ENCODE measurements at places on chromosomes 4 and X.
A peak's percentile ranks its signal among the peaks of the same experiment; 100 is the strongest.

DNA sequence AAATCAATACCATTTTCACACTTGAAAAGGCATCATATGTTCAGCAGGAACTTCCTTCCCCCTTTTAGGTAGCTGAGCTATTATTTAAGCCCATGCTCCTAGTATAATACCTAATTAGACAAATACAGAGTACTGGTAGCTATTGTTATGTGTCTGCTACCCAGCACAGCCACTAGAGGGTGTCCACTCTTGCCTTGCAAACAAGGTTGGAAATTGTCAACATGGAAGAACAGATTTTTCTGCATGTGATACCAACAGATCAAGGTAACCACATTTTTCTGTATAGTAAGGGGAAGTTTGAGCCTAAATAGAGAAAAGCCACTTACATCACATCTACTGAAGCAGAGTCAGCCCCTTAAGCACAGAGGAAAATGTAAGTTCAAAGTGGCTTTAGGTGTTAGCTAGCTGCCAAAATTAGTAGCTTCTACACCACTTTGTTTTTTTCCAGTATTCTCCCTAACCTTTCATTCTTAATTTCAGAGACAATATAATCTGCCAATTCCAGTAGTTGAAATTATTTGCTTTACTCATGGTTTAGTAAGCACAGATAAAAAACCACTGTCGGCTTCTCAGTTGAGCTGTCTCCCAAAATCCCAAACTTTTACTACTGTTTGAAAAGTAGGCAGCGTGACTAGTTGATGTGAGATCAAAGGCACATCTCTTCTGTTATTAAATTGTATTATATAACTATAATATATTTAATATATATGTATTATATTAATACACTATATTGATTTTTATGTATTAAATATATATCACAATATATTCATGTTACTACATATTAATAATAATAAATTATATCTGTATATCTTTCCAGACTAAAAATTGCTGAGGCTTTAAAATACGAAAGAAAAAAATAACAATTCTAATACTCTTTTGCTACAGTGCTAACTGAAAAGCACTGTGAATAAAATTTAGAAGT, 38.2 kb downstream of the EDNRA start:
- peak; percentile 24 for DNase-seq

GRCh38 chr4:119110121-119110520, 25.5 kb upstream of the MYOZ2 start:
- DNase-seq: no peak

GRCh38 chr4:71132486-71132885, 139.0 kb downstream of the DCK start:
- DNase-seq: no peak

- DNase-seq: no peak
Measured at GRCh38 chr4:101101072-101101471, 246.3 kb downstream of the PPP3CA start.

GRCh38 chrX:150365990-150366911, 3.1 kb downstream of the MAMLD1 start:
- DNase-seq: no peak

- no peak for DNase-seq
Measured at GRCh38 chr4:14410516-14410915, 591.8 kb upstream of the CPEB2 start.

- DNase-seq: no peak
Measured at GRCh38 chrX:124506066-124506465, 159.7 kb downstream of the SH2D1A start.

GRCh38 chrX:132652871-132653270, 164.0 kb upstream of the MBNL3 start:
- no peak for DNase-seq

DNA sequence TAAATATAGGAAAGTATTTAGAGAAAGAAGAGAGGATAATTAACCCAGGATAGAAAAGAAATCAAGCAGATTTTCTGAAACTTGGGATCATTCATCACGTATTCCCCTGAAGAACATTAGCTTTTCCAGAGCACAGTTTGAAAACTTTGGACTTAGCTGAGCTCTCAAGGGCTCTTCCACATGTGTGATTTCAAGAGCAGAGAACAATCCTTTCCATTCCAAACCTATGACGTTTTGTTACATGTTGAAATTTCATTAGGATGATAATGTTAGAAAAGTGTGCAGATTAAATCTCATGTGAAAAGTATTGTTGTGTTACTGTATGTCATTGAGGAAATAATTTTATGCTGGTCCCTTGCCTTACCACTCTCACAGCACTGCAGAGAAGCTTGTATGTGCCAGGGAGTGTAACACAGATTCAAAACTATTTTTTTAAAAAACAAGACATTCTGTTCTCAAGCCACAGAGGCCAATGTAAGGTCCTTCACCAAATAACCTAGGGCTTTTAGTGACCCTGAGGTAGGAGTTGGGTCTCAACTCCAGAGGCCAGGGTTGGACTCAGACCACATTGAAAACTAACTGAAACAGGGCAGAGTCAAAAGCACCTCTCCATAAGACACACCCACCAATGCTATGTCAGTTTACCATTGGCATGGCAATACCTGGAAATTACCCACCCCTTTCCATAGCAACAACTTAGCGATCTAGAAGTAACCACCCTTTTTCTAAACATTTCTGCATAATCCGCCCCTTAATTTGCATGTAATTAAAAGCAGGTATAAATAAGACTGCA, 141.3 kb downstream of the ANXA5 start:
- DNase-seq: no peak

Data from CD4-positive, alpha-beta T cell treated with Interleukin-15 for 1 hour (primary cell).